Effector CD8-positive, alpha-beta T cell (primary cell): ENCODE measurements at places on chromosomes 7 and 10.

DNA sequence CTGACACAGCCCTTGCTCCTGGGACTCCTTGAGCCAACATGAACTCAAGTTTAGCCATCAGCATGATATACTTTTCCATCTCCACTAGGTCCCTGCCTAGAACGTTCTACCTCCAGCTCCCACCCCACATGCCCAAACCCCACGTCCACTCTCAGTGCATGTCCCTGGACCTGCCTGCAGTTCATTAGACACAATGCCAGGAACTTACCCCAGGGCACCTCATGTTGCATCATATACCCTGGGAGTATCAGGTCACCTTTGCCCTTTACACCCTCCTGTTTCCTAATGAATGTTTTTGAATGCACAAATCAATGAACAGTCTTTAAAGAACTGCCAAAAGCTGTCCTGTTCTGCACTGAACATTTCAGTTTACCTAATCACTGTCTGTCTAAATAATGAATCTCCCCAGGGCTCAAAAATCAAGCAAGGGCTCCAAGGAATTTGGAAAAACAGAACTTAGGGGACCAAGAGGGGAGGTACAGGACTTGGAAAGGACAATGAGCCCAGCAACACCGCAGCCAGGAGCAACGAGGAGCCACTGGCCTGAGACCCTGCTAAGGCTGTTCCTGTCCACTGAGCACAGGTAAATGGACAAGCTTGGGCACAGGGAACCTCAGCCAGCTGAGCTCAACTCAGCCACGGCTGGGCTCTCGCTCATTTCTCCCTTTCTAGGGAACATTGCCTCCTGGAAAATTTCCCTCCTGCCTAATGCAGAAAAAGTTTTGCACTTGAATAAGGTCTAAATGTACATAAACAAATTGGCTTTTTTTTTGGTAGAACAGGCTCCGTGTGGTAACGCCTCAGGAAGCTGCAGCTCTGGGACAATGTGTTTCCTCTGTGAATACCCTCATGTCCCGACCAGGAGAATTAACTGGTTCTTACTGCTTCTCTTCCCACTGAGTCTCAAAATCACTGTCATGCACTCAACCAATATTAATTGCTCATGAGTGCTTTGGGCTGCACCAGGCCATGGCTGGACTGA lies 7.4 kb downstream of the MAT1A start:
- DNase-seq, result no peak

GRCh38 chr10:96587264-96588059 lies 650 bp upstream of the TM9SF3 start:
- DNase-seq, result peak; percentile 51

GRCh38 chr10:33027088-33027487 lies 69.1 kb upstream of the ITGB1 start:
- no peak for DNase-seq

DNA sequence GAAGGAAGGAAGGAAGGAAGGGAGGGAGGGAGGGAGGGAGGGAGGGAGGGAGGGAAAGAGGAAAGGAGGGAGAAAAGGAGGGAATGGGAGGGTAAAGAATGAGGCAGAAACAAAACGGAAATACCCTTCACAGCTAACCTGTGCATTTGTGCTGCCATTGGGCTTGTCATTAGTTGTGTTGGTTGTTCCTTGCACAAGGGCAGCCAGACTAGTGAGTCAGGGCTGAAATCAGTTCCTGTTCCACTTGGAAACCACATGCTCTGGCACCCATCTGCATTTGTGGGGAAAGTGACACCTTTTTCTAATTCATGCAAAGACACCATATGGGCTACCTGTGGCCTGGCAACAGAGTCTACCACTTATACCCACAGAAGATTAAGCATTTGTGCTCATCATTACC lies 1004.0 kb upstream of the C7orf33 start:
- DNase-seq, result no peak

- DNase-seq, result no peak
These were observed 10.1 kb downstream of the SLC39A12 start for GRCh38 chr10:17961551-17962422.

DNA sequence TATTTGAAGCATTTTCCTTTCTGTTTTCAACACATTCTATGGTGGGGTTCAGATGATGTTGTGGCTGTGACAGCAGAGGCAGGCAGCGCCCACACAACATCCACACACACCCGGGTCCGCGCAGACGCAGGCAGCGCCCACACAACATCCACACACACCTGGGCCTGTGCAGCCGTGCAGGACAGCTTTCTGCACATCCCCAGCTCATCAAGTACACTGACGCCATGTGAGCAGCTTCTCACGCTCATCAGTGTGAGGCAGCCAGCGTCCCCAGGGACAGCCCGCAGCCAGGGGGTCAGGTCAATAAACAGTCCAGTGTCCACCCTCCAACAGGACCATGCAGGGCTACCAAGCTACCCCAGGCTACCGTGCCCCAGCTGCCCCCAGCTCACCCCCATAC lies 272.8 kb upstream of the TCERG1L start:
- DNase-seq, result no peak

DNA sequence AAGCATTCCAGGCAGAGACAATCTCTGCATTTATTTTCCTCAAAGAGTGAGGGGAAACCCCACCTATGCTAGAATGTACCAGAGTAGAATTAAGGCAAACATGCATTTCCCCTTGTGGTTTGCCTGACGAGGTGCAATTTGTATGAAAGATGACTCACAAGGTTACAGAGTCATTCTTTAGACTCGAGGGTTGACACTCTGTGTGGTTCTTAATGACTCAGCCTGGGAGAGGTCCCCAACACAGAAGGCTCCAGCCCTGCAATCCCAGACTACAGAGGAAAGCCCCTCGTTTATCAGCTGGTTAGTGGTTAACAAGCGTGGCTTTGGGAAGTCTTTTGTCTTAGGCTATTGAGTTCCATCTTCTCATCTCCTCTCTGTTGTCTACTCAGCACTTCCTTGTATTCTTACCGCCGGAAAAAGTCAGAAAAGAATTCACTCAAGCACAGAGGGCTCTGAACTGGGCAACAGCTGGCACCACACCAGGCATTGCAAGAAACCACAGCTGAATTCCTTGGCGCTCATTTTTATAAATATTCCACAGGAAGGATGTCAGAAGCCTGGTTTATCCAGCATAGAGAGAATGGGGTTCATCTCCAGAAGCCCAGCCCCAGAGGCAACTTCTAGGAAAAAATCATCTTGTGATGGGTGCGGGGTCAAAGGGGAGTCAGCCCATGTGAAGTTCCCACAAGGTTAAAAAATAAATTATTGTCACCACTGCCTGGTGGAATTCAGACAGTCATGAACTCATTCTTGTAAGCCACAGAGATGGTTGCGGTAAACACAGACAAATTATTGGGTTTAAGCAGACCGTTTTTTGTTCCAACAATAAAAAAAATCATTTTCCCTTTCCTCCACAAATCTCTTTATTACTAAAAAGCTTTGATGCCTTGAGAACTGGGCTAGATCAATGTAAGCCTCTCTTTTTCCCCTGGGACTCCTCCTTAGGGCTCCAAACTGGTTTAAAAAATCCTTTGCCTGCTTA lies 24.5 kb upstream of the SVIL start:
- DNase-seq, result peak; percentile 6
